SW 1271 (cell line): ENCODE measurements at places on chromosomes 7 and 10.

DNA sequence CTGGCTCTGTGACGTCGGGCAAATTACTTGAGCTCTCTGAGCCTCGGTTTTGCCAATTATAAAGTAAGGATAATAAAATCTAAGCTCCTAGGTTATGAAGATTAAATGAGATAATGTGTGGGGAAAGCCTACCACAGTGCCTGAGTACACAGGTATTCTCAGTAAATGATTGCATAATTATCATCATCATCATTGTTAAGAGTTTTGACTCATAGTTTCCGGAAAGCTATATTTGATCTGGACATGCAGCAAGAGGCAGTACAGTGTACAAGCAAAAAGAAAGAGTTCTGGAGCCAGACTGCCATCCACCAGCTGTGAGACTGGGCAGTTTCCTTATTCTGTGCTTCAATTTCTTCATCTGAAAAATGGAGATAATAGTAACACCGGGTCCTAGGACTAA, 155.6 kb upstream of the YAE1 start:
- DNase-seq = no peak

DNA sequence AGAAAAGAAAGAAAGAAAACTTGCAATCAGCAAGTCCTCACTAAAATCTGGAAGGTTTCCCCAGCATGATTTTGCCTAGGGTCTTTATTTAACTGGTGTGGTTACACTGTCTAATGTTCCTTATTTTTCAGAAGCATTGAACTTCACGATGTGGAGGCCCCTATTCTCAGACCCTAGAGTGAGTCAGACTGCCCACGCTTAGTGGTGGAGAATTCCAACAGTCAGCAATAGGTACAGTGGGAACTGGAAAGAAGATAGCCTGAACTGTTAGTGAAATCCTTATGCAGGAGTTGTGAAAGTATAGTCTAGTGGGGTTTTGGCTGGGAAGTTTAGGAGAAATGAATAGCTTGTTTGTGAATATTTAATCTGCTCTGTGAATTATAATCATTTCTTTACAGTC, 115.0 kb downstream of the FZD1 start:
- no peak for DNase-seq

GRCh38 chr7:101550641-101551541, 78.2 kb downstream of the MYL10 start:
- no peak for DNase-seq

DNA sequence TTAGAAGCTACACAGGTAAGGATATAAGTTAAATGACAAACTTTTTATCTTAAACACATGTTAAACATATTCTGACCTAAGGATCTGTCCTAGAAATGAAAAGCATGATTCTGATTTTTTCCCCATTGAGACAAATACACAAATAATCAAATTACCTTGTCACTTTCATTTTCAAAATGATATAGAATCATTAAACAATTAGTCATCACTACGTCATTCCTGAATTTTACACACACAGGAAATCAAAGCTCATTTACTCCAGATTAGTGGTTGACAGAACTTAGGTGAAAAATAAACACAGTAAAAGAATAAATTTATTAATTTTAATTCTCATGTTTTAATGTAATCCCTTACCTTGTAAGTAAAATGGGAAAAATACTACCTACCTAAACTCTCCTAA, 89.0 kb downstream of the AASS start:
- no peak for DNase-seq

- no peak for DNase-seq
Observed at GRCh38 chr7:132680590-132680989, 104.3 kb upstream of the PLXNA4 start.

GRCh38 chr7:76048668-76048988, 722 bp downstream of the MDH2 start:
- DNase-seq = no peak

- DNase-seq = no peak
Observed at GRCh38 chr7:101940830-101941229, 123.4 kb downstream of the CUX1 start.

DNA sequence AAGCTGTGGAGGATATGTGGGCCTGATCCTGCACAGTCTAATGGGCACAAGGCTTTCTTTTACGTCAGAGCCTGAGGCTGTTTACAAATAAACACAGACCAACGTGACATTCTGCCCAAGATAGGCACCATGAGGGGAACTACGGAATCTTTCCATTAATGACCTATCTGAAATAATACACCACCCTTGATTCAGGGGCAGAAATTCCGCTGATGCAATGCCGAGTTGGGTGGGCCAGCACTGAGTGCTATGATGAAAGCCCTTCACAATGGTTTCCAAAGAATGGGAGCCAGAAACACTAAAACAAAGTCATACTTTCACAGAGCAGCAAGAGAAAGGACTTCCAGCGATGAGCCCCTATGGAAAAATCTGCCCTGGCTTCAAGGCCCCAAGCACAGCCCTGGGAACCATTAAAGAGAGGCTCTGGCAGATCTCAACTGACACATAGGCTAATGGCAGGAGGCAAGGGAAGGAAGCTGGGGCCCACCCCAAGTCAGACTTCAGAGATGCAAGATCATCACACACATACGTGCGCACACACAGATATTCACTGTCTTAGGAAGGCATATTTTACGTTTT, 72.2 kb upstream of the DLX6 start:
- DNase-seq = no peak

DNA sequence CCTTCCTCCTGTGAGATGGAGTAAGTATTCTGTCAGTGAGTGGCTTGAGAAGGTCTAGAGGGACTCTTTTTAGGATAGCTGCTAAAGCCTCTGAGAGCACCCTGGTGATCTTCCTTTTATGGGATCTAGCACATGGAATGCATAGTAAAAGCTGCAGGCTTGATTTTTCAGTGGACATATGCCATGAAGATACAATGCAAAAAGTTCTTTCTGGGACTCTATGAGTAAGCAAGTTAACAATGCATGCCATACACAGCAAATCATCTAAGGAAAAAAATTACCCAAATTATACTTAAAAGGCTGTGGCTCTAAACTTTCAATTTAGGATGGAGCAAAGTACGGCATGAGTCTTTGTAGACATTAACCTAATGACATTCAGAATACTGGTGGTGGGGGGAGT, 154.5 kb downstream of the SGMS1 start:
- no peak for DNase-seq

- no peak for DNase-seq
Observed at GRCh38 chr7:22549667-22550513, 49.9 kb upstream of the STEAP1B start.

- no peak for DNase-seq
Observed at GRCh38 chr10:103772096-103772845, 83.1 kb downstream of the SH3PXD2A start.

DNA sequence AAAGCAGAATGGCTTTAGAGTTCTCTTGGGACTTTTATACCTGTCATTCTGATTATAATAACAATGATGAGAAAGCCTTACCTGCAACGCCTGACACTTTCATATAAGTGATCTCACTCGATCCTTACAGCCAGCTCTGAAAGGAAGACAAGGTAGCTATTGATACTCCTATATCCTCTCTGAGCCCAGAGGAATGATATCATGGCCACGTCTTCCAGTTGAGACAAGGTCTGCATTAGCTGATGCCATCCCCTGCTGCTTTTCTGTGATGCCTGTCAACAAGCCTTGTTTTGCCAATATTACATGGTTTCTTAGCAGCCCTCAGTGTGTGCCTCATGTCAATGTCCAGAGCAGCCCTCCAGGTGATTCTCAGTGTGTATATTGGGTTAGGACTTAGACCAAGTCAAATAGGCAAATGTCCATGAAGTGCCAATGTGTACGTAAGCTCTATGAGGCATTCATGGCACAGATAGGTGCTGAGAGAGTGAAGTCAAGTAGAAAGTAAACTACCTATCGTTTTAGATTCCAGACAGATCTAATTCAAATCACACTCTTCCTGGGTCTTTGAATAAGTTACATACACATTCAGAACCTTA, 405.9 kb downstream of the ADRA2A start:
- DNase-seq = no peak

DNA sequence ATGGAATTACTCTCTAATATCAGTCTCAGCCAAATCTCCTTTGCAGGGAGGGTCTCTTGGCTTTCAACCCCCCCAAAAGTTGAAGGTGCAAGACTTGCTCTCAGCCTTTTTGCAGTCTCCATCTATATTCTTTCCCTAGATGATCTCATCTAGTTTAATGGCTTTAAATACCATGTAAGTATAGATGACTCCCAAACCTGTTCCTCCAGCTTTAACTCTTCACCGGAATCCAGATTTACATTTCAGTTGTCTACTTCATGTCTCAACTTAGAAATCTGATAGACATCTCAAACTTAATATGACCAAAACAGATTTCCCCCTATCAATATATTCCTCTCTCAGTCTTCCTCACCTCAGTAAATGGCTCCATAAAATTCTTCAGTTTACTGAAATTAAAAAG, 9.9 kb upstream of the TAS2R41 start:
- no peak for DNase-seq

DNA sequence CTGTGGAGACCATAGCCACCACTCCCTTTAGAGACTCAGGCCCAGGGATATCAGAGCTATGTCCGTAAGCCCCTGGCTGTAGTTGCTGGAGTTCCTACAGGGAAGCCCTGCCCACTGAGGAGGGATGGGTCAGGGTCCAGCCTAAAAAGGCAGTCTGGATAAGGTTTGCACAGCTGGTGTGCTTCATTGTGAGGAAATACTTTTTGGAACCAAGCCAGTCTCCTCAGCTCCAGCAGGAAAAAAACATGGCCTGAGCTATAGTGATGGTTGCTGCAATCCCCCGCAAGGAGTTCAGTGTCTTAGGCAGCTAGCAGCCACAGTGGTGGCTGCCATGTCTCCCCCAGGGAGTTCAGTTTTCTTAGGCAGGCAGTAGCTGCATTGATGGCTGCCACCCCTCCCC, 52.6 kb upstream of the CYP2C8 start:
- DNase-seq = no peak

DNA sequence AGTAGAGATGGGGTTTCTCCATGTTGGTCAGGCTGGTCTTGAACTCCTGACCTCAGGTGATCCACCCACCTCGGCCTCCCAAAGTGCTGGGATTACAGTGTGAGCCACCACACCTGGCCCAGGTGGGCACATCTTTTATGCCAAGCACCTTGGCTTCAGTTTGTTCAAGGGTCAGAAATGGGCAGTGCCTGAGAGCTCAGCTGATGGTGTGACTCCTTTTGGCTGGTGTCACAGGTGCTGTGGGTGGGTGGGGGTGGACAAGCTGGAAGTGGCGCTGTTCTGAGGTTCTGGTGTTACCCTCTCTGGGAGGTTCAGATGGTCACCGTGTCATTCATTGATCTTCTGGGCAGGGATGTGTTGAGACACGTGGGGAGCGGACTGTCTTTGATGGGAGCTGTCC, 11.5 kb downstream of the ADCY1 start:
- DNase-seq = no peak

- DNase-seq = no peak
Observed at GRCh38 chr10:54900584-54900983, 99.6 kb upstream of the PCDH15 start.

- no peak for DNase-seq
Observed at GRCh38 chr7:70994176-70994575, 137.8 kb upstream of the GALNT17 start.

- DNase-seq = no peak
Observed at GRCh38 chr10:85620807-85621206, 745.8 kb downstream of the GRID1 start.
